ENCODE measurements at places on chromosomes 1 and 21.
A peak's percentile ranks its signal among the peaks of the same experiment; 100 is the strongest.

DNA sequence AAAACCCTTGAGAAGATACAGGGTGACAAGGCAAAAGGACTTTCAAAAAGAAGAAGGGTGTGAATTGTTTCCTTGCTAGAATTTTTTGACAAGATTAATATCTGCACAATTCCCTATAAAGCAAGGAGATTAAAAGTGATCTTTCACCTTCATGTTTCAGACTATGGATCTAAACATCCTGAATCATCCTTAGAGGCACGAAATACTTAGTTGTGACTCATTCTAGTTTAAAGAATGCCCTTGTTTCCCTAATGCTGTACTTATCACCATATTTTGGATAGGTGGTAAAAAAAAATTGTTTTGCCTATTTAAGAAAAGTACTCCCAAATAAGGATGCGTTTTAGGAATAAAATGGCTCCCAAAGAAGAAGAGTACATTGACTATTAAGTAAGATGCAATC is 415.1 kb downstream of the LRRIQ3 start:
- DNase-seq = no peak

- no peak for DNase-seq
These were observed 1353.9 kb downstream of the NCAM2 start for GRCh38 chr21:22352088-22352487.

GRCh38 chr1:198669023-198669698 is 30.3 kb downstream of the PTPRC start:
- no peak for DNase-seq

DNA sequence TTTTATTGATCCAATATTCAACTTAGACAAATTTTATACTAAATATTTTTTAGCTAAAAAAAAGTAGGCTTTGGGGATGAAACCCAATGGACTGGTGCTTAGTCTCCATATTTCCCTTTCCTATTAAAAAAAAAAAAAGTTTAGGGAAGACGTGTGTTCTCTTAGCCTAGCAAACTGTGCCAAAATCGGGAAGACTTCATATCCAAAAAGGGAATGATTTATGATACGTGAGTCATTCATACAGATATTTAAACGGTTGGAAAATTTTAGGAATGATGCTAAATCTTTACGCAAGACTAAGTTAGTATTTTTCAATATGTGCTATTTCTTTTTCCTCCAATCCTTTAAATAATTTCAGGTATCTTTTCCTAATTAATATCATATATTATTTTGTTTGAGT is 50.7 kb downstream of the SPATA17 start:
- no peak for DNase-seq

- DNase-seq = no peak
These were observed 11.6 kb downstream of the IVNS1ABP start for GRCh38 chr1:185305419-185305818.

GRCh38 chr1:192610112-192610889 is 25.6 kb upstream of the RGS13 start:
- no peak for DNase-seq

DNA sequence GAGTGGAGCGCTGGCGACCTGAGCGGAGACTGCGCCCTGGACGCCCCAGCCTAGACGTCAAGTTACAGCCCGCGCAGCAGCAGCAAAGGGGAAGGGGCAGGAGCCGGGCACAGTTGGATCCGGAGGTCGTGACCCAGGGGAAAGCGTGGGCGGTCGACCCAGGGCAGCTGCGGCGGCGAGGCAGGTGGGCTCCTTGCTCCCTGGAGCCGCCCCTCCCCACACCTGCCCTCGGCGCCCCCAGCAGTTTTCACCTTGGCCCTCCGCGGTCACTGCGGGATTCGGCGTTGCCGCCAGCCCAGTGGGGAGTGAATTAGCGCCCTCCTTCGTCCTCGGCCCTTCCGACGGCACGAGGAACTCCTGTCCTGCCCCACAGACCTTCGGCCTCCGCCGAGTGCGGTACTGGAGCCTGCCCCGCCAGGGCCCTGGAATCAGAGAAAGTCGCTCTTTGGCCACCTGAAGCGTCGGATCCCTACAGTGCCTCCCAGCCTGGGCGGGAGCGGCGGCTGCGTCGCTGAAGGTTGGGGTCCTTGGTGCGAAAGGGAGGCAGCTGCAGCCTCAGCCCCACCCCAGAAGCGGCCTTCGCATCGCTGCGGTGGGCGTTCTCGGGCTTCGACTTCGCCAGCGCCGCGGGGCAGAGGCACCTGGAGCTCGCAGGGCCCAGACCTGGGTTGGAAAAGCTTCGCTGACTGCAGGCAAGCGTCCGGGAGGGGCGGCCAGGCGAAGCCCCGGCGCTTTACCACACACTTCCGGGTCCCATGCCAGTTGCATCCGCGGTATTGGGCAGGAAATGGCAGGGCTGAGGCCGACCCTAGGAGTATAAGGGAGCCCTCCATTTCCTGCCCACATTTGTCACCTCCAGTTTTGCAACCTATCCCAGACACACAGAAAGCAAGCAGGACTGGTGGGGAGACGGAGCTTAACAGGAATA is 4.2 kb downstream of the TFAP2E start:
- DNase-seq = no peak

DNA sequence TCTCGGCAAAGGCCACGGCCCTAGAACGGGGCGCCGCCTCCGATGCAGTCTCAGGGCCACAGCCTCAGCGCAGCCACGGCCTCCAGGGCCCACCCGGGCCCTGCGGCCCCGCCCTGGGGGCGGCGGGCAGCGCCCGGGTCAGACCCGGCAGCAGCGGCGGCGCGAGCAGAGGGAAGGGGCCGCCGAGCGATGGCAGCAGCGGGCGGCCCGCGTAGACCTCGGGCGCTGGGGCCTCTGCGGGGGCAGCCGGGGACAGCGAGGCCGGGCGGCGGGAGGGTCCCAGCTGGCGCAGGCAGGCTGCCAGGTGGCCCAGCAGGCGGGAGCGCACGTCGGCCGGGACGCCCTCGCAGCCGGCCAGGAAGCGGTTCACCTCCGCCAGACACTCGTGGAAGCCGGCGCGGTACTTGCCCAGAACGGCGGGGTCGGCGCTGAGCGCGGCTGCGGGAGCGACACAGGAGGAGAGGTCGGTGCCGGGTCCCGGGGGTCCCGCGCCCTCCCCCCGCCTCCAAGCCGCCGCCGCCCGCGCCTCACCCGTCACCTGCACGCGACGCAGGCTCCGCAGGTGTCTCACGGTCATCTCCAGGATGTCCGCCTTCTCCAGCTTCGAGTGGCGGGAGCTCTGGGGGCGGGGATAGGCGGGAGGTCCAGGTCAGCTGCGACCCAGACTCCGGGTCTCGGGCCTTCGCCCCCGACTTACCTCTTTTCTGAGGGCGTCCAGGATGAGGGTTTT is 737 bp downstream of the HES4 start:
- DNase-seq = no peak

DNA sequence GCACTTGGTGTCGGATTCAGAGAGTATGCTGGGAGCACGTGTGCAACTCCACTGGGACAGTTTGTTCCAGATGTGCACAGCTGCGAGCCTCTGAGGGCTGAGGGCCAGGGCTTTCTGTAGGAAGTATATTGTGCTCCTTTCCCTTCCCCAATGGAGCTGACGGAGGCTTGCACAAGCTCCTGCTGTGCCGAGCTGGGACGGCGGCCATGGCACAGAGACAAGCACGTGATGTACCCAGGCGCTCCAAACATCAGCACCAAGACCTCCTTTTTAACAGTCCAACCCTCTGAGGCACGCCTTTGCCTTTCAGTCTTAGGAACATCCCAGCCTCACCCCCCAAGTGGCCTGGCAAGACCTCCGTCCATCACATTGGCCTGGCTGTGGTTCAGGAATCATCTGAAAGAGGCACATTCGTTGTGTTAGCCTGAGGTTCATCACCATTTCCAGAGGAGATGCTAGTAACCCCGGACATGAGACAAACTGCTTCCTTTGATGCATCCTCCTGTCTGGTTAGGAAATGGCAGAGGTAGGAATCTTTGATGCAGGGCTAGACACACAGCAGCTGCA is 339.2 kb upstream of the KAZN start:
- DNase-seq = peak; percentile 73

DNA sequence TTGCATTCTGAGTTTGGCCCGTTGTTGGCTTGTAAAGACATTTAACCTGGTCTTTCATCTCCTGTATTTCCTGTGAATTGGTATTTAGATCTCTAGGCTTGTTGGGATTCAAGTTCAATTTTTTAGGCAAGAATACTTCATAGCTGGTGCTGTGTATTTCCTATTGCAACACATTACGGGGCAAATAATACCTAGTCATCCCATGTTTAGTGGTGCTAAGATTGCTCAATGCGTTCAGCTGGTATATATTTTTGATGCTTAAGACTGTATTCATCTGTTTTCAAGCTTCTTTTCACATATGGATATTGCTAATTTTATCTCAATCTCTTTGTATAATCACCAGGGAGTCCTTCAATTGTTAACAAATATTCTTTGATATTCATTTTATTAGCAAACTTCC is 87.5 kb upstream of the ZBTB18 start:
- DNase-seq = no peak

DNA sequence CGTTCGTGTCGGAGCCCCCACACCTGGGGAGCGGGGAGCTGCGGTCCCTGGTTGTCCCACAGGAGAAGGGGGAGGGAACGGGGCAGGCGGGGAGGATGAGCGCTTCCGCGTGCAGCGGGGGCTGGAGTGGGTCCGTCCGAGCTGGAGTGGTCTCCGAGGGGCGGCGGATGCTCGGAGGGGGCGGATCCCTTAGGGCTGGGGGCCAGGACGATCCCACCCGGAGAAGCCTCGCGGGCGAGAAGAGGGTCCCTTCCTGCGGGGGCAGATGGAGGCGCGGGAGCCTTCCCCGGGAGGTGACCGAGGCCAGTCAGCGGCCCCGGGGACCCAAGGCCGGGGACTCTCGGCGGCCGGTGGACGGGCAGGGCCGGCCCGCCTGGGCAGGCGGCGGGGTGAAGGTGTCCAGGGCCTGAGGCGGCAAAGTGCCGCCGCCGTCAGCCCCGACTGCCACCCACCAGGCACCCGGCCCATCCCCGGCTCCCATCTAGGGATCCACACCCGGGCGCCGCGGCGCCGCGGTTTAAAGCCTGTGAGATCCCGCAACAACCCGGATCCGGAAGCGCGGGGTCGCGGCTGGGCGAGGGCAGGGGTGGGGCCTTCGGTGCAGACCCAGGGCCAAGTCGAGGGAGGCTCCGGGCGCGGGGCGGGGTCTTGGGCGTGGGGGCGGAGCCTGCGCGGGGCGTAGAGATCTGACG is 5.3 kb upstream of the CCDC27 start:
- peak; percentile 90 for DNase-seq

GRCh38 chr1:248837045-248837780 is 811 bp upstream of the ZNF672 start:
- DNase-seq = no peak

DNA sequence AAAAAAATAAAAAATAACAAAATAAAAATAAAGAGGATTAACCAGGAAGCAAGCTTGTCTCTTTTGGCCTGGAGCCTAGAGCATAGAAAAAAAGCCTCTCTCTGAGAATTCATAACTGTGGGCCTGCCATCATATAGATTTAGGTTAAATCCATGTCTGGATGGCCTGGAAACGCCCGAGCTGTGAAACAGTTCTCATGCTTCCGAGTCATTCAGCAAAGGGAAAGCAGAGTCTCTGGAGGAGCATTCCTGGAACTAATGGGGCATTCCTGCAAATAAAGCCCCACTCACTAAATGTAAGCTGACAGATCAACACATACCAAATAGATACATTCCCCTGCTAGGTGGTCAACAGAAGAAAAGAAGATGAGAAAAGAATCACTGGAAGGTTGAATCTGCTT is 75.8 kb upstream of the GNG4 start:
- no peak for DNase-seq

DNA sequence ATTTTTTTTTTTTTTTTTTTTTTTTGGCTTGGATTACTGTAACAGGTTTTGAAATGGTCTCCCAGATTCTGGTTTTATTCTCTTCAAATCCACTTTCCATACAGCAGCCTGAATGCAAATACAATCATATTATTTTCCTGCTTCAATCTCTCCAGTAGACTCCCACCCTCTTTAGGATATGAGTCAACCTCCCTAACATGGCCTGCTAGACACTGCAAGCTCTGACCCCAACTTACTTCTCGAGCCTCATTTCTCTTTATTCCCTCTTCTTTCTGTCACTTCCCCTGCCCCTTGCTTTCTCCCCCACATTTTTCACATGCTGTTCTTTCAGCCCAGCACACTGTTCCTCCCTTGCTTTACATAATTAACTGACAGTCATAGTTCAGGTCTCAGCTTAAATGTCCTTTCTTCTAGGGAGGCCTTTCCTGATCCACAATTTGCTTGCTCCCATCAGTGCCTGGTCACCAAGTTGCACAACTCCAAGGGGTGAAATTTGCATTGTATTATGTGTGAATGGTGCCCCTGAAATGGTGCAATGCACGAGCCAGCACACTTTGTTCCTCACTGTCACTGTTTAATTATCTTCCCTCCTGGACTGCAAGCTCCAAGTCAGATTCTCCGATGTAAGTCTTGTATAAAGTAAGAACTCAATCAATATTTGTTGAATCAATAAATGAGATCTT is 22.1 kb upstream of the IL19 start:
- DNase-seq = no peak

GRCh38 chr1:232142403-232143314 is 487.3 kb downstream of the SIPA1L2 start:
- peak; percentile 9 for DNase-seq

DNA sequence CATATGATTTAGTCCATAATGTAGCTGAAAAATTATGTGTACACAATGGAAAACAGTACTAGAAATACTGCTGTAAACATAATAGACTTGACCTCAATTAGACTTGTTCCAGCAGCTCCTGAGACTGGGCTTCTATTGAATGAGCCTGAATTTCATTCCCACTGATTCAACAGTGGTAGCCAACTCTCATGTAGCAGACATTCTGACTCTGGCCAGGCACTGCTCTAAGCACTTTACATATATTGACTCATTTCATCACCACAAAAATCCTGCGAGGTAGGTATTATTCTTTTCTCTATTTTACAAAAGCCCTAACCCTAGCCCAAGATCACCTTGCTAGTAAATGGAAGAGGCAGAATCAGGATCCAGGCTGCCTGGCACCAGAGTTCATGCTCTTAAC is 12.8 kb upstream of the CTSS start:
- no peak for DNase-seq

GRCh38 chr1:170576980-170577379 is 45.0 kb downstream of the GORAB start:
- no peak for DNase-seq

GRCh38 chr1:89174491-89174890 is 1.3 kb downstream of the GBP7 start:
- no peak for DNase-seq

DNA sequence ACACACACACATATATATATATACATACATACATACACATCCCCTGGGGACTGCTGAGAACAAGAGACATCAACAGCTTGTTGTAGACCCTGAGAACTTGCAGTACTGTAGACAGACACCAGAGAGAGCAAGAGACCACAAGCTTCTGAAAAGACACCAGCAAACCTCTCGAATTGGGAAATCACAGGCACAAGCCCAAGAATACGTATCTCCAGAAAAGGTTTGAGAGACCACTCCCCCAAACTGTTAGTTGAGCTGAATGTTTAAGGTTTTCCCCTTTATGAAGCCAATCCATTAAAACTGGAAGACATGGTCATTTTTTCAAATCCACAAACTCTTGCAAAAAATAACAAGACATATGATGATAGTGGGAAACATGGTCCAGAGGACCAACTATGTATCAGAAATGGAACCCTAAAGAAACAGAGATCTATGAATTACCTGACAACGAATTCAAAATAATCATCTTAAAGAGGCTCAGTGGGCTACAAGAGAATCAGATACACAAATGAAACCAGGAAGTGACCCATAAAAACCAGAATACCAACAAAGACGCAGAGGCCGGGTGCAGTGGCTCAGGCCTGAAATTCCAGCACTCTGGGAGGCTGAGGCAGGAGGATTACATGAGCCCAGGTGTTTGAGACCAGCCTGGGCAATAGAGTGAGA is 45.1 kb downstream of the SLC2A1 start:
- peak; percentile 62 for DNase-seq

- DNase-seq = no peak
These were observed 90.7 kb downstream of the MT1HL1 start for GRCh38 chr1:236913371-236914037.

- DNase-seq = no peak
These were observed 68.3 kb upstream of the KIF26B start for GRCh38 chr1:245086389-245086969.
